ENCODE measurements at places on chromosomes 16 and 17. TPM values are rescaled to one million over a fixed set of nuclear protein-coding genes. Genes with fewer than 3 reads are reported as not detected.

DNA sequence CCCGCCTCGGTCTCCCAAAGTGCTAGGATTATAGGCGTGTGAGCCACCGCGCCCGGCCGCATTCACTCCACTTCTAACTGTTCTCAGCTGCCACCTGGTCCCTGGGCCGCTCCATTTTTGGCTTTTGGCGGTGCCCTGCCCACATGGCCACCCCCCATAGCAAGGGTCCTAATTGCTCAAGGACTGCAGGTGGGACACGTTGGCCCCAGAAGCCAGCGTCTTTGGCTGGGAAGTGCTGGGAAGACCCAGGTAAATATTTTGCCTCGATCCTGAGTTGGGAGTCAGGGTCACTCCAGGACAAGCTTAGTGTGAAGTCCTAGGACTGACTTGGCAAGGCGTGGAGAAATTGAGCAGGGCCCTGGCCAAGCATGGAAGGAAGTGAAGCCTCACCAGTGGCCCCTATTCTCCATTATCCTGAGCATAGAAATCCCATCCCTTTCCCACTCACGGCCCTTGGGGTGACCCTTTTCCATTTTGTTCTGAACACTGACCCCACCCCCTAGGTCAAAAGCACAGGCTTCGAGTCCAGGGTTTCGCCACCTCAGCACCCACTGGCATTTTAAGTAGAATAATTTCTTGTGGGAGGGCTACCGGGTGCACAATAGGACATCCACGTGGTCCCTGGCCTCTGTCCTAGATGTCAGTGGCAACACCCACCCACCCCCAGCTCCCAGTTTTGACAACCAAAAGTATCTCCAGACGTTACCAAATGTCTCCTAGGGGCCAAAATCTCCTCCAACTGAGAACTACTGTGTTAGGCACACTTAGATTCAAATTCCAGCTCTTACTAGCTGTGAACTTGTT, 5.9 kb upstream of the WDR81 start:
- DNase-seq: no peak

GRCh38 chr16:25040543-25040942, 25.4 kb upstream of the ARHGAP17 start:
- DNase-seq: no peak

- DNase-seq: no peak
Measured at GRCh38 chr16:11296351-11296705, 15.2 kb upstream of the PRM1 start.

Gene IL34
- 5.5 TPM for polyA plus RNA-seq

Gene TNFRSF13B
- not detected for polyA plus RNA-seq

Gene CLEC3A
- 0.49 TPM for polyA plus RNA-seq

Gene ACSM3
- polyA plus RNA-seq: 4.2 TPM

Gene C1QTNF8
- polyA plus RNA-seq: 0.59 TPM

Gene MAP2K6
- 12.0 TPM for polyA plus RNA-seq

Measured in spinal cord (tissue), 10 donors.